ENCODE measurements at places on chromosomes 7 and 10.

DNA sequence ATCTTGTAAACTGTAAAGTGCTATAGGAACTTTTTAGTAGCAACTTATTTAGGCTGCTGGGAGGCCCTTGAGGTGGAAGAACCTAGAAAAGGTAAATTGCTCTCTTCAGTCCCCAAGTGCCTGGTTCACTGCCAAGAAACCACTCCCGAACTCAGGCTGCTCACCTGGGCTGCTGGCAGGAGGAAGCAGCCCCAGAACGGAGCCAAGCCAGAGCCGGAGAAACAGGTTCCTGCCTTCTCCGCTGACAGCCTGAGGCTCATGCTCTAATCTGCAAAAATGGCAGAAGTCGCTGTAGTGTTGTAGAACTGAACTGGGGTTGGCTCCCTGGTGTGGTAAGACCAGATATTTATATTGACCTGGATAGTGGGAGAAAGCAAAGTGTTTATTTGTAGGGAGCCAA, 136.0 kb downstream of the CUL2 start:
- DNase-seq: peak; percentile 86

DNA sequence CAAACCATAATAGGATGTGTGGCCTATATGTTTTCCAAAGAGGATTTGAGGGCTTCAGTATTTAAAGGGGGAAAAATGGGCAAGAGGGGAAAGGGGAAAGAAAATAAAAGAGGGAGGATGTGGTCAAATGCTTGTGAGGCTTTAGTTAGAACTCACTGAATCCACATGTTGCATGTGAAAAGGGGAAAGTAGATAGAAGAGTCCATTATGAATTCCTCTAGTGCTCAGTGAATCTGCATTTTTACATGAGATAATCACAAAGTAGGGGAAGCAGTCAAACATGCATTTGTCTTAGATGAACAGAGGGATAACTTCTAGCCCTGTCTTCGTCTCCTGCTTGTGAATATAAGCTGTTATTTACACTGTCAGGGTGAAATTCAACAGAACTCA, 24.6 kb upstream of the AKAP9 start:
- DNase-seq: no peak

DNA sequence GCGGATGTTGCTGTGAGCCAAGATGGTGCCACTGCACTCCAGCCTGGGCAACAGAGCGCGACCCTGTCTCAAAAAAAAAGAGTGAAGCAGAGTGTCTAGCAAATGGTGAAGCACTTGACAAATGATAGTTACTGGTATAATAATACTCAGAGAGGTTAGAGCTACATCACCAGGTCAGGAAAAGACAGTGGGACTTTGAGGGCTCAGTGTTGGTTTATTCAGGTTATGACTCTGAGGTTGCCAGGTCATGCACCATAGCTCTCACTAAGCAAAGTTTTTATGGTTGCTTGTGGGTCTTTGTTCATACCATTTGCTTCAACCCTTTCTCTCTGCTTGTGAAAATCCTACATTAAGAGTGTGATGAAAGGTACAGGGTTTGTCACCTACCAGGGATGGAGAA, 13.6 kb downstream of the MRPS33 start:
- no peak for DNase-seq

DNA sequence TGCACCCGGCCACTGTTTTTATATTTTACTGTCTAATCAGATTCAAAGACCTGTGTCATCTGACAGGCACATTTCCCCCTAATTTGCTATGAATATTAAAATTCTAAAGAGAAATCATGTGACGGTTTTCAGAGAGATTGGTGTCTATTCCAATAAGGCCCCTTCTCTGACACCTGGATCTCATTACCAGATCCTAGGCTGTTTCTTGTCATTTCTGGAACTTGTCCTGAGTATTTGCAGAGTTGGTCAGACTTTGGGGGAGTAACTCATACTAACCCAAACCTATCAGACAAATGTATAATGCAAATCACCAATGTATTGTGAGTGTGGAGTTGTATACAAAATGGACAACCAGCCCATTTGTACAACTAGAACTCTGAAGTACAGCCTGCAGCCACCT, 29.5 kb downstream of the MYO1G start:
- DNase-seq: no peak

- DNase-seq: no peak
Observed at GRCh38 chr10:77190291-77190690, 447.3 kb downstream of the KCNMA1 start.

GRCh38 chr10:72459301-72459700, 104.6 kb upstream of the DNAJB12 start:
- no peak for DNase-seq

DNA sequence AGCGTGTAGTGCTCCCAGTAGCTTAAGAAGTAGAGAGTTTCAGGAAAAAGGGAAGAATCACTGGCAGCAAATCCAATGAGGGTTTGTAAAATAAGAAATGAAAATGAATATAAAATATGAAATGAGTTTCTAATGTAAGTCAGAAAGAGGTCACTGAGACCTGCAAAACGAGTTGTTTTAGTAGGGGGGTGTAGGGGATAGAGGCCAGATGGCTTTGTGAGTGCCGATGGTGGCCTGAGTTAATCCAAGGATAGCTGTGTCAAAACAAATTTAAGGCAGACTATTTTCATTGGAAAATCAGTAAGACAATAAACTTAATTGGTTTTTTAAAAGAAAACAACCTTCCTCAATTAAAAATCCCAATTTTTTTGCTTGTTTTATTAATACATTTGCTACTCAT, 745 bp upstream of the ASB15 start:
- no peak for DNase-seq

GRCh38 chr7:43112941-43113621, 634 bp downstream of the HECW1 start:
- no peak for DNase-seq
